ENCODE measurements at places on chromosomes 11 and 22.

- no peak for DNase-seq
These were observed 213.1 kb downstream of the LRRC4C start for GRCh38 chr11:41246399-41246745.

DNA sequence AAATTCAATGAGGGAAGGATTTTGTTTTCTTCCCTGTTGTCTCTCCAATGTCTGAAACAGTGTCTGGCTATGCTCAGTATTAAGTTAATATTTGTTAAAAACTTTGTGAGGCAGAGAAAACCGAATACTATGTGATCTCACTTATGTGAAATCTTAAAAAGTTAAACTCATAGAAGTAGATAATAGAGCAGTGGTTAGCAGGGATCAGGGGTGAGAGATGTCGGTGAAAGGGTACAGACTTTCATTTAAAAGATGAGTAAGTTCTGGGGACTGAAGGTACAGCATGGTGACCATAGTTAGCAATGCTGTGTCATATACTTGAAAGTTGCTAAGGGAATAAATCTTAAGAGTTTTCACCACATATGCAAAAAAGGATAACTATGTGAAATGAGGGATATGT lies 244.6 kb downstream of the AASDHPPT start:
- DNase-seq, result no peak

DNA sequence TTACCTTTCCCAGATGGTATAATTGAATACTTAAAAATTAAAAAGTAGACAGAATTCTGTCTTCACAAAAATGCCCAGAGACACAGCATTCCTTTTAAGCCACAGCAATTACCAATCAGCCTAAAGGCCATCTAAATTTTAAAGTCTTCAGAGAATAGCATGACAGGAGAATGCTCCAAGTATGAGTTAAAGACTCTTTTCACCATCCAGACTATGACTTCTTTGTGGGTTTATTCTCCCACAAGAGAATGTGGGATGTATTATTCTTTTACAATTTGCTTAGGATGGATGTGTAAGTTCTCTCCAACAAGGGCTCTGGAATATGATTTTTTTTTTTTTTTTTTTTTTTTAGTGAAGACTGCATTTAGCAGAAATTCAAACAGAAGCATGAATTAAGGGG lies 249.9 kb downstream of the TTC28 start:
- DNase-seq, result no peak

GRCh38 chr11:120229451-120230424 lies 10.2 kb upstream of the POU2F3 start:
- DNase-seq, result no peak

GRCh38 chr11:30911247-30911646 lies 325.1 kb upstream of the MPPED2 start:
- no peak for DNase-seq

DNA sequence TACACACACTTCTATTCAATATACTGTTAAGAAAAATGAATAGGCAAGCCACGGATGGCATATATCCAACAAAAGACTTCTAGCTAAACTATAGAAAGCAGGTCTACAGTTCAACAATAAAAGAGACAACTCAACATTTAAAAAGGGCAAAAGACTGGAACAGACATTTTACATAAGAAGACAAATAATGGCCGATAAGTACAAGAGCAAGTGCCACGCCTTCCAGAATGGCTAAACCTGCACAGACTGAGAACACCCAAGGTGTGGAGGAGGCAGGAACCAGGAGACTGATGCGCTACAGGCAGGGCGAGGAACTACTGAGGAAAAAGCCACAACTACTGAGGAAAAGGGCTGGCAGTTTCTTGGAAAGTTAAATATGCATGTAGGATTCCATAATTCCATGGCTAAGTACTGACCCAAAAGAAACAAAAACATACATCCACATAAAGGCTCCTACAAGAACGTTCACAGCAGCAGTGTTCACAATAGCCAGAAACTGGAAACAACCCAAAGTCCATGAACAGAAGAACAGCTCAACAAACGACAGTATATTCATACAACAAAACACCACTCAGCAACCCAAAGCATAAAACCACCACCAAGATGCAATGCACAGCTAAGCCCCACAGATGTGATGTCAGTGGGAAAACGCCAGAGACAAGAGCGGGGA lies 9.6 kb upstream of the MOB2 start:
- no peak for DNase-seq

- DNase-seq, result no peak
These were observed 15.6 kb downstream of the TMEM184B start for GRCh38 chr22:38257181-38257580.

- no peak for DNase-seq
These were observed 105.5 kb downstream of the FAT3 start for GRCh38 chr11:92330114-92330513.

GRCh38 chr11:47366020-47366490 lies 12.3 kb downstream of the SPI1 start:
- DNase-seq, result no peak

DNA sequence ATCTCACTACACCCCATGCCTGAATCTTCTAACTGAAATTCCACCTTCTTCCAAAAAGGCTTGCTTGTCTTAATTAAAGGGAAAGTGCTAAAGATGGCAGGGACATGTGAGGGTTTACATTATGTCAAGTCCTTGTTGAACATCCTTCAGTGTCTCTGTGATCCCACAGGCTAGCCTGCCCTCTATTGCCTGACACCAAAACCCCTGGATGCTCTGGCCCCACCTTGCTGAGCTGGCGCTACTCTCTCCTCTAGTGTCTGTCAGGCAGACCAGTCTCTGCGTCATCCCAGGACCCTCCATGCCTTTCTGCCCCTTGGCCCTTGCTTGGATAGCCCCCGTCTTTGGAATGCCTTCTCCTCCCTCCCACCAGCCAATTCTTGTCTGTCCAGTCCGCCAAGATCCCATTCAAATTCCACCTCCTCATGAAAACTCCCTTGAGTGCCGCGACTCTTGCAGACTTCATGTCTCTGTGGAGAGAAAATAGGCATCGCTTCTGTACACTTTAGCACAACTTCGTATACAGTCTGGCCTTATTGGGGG lies 69.3 kb downstream of the PKNOX2 start:
- no peak for DNase-seq

GRCh38 chr11:122085264-122085663 lies 30.8 kb downstream of the BLID start:
- DNase-seq, result peak; percentile 76

- DNase-seq, result peak; percentile 83
These were observed 496 bp downstream of the TMEM9B start for GRCh38 chr11:8963569-8964323.

DNA sequence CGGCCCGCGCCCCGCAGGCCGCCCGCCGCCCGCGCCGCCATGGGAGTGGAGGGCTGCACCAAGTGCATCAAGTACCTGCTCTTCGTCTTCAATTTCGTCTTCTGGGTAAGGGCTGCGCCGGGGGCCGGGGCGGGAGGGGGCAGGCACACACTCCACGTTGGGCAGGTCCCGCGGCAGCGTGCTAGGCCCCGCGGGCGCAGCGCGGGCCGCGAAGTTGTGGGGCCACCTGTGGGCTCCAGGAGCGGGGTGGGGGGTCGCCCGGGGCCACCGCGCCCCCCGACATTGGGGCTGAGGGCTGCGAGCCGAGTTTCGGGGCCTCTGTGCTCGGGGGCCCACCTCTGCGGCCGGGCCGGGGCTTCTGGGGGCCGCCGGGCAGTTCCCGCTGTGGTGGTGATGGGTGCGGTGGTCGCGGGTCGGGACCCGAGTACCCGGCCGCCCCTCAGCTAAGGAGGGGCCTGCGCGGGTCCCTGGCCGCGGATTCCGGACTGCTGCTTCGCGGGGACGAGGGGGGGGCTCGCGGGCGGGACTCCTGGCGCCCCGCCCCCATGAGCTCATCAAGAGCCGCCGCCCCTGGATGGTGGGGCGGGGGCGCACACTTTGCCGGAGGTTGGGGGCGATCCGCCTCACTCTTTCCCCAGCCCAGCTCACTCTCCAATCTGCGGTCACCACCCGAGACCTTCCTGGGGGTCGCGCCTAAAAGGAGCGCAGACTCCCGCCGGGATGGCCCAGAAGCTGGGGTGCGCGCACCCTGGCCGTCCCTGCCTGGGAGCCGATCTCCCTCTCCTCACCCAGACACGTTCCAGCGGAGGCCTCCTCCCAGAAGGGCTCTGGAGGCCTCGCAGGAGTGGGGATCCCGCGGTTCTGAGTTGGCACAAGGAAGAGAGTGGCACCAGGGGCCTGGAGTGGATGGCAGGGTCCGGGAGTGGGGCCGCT lies 667 bp downstream of the CD81 start:
- no peak for DNase-seq

DNA sequence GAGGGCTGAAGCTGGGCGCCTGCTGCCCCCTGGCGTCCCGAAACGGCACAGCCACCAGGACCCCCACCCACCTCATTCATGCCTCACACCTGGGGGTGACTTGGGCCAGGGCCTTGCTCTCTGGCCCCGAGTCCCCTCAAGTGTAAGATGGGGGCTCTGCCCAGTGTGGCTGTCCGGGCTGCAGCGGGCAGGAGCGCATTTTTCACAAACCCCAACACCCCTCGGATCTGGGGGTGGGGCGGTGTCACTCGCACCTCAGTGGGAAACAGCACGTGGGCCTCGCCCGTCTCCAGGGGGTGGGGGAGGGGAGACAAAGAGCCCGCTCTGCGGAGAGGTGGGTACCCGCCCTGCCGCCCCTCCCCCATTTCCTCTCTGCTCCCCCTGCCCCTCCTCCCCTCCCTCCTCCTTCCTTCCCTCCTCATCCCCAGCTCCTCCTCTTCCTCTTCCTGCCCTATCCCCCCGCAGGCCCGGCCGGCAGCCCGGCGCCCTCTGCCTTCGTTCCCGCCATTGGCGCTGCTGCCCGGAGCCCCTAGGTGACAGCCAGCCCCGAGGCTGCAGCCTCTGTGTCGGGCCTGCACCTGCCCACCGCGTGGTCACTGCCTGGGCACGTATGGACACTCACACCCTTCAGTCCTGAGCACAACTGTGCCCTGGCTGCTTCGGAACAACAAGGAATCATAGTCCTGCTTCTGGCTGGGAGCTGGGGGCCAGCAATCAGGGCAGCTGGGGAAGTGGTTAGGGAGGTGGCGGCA lies 6.8 kb upstream of the CDKN1C start:
- peak; percentile 38 for DNase-seq

GRCh38 chr11:62433904-62434276 lies 15.1 kb downstream of the SCGB1A1 start:
- no peak for DNase-seq

DNA sequence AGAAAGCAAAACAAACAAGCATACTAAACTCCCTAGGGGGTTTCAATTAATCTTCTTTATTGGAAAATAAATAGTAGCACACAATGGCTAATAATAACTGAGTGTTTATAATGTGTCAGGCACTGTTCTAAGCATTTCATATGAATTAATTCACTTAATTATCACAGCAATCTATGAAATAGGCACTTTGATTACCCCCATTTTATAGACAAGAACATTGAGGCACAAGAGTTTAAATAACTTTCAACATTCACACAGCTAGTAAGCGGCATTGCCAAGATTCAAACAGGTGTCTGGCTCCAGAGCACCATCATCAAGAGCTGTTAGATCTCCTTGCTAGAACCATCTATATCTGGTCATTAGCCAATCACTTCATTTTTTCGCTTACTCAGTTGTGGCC lies 43.1 kb downstream of the PRCP start:
- DNase-seq, result no peak

DNA sequence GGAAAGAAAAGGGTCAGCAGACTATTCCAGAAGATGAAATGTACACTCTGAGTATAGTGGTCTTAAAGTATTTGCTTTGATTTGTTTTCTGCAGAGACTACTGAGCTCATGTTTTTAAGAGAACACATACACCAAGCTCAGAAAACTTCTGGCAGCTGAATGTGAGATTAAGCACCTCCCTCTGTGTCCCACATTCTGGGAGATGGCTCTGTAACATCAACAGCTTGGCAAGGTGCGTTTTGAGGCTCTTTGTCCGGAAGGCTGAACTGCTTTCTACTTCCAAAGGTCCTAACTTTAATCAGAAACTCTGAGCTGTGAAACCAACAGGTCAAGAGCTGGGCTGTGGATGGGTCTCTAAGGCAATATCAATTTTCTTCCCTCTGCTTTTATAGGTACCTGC lies 36.4 kb upstream of the GLYAT start:
- no peak for DNase-seq

- no peak for DNase-seq
These were observed 115.6 kb downstream of the PTPRJ start for GRCh38 chr11:48095779-48096470.

- DNase-seq, result peak; percentile 46
These were observed 3.1 kb downstream of the ENDOD1 start for GRCh38 chr11:95092549-95093324.

- DNase-seq, result no peak
These were observed 87.8 kb upstream of the NNMT start for GRCh38 chr11:114208377-114208776.

- DNase-seq, result peak; percentile 56
These were observed 26.7 kb downstream of the UPB1 start for GRCh38 chr22:24521791-24522245.

DNA sequence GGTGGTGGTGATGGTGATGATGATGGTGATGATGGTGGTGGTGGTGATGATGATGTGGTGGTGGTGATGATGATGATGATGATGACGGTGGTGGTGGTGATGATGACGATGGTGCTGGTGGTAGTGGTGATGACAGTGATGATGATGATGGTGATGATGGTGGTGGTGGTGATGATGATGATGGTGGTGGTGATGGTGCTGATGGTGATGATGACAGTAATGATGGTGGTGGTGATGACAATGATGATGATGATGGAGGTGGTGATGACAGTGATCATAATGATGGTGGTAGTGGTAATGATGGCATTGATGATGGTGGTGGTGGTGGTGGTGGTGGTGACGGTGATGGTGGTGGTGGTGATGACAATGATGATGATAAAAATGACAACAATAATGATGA lies 52.1 kb upstream of the ANO1 start:
- no peak for DNase-seq

GRCh38 chr11:5286351-5286750 lies 15.4 kb downstream of the OR51B4 start:
- DNase-seq, result no peak

GRCh38 chr11:26860895-26861294 lies 133.0 kb upstream of the FIBIN start:
- no peak for DNase-seq

GRCh38 chr11:31875866-31876560 lies 64.9 kb upstream of the PAX6 start:
- no peak for DNase-seq

GRCh38 chr11:47177846-47178245 lies 1.2 kb upstream of the ARFGAP2 start:
- DNase-seq, result no peak

GRCh38 chr11:17642980-17643379 lies 76.4 kb upstream of the MYOD1 start:
- no peak for DNase-seq

DNA sequence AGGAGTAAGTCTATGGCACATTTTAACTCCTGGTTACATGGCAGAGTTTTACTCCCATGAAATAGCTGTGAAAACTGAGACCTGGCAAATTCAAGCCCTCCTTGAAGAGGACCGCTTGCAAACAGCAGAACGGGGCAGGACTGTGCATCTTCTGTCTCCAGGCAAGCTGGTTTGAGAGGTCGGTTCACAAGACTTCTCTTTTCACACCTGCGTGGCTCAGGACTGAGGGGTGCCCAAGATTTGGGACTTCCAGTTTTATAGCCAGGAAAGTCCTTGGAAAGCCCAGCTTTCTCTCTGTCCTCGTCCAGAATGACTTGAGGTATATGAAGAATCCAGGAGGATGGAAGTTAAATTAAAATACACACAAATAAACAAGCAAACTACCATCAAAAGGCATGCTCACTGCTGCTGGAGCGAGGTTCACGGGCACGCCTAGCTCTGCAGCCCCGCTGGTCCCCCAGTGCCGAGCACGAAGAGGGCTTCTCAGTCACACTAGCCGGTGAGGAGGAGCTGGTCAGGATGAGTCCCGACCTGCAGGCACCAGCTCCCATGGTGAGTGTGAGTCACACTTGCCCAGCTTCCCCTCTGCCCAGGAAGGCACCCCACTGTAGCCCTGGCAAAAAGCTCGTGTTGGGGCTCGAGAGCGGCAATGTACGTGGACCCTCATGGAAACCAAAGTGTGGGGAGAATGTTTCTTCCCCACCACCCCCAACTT lies 1382.4 kb downstream of the BRD1 start:
- DNase-seq, result no peak
